HuH-7.5 (cell line): ENCODE measurements at places on chromosomes 4 and X.

- no peak for DNase-seq
Observed at GRCh38 chr4:58590722-58591121, 1480.5 kb upstream of the IGFBP7 start.

DNA sequence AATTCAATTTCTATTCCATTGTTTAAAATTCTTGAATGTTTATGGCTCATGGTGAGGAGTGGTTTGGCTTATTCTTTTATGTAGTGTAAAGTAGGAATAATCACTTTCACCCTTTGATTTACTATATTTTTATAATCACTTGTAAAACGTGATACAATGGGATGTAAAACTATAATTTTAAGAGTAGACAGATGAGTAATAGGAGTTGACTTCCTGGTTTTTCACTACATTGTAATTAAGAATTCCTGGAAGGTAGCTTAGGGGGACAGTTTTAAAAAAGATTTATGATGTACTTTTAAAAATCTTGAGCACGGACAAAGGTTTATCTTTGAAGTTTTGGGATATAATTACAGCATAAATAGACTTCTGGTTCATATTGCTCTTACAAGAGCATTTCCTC lies 65.3 kb downstream of the PDGFC start:
- DNase-seq: no peak

GRCh38 chrX:1679238-1679637 lies 64.4 kb downstream of the ASMT start:
- DNase-seq: no peak

DNA sequence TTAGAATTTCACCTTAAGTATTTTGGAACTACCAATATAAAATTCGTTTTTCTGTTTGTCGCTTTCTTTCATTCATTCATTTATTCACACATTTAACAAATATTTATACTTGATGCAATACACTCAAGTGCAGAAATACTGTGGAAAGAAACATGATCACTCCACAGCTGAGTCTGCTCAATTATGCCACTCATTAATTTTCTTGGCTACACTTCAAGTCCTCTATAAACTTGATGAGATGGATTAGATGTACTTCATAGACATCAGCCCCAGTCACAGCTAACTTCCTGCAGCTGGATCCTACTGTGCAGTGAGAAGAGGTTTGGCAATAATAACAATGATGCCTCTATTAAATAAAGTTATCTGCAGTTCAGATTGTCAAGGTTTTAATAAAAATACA lies 208.1 kb downstream of the PDGFC start:
- no peak for DNase-seq

GRCh38 chr4:39169426-39169825 lies 12.9 kb upstream of the WDR19 start:
- no peak for DNase-seq

- no peak for DNase-seq
Observed at GRCh38 chr4:8297141-8297601, 27.6 kb downstream of the HTRA3 start.

DNA sequence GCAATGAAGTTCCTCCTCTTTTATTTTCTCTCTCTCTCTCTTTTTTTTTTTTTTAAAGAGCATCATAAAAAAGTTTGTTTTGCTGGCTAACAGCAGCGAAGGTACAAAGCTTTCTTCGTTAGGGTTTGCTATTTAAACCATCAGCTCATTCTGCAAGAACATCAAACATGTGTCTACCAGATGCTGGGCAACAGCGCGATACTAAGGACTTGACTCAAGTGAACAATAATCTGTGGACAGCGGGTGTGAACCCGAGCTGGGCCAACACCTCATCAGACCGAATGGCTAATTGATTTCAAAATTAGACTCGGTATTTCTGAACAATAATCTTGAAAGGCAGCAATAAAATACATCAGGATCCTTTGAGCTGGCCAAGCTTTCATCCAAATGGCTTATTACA lies 246.4 kb downstream of the FBXO8 start:
- no peak for DNase-seq

GRCh38 chrX:37905436-37906147 lies 58.2 kb upstream of the DYNLT3 start:
- DNase-seq: peak; percentile 12

DNA sequence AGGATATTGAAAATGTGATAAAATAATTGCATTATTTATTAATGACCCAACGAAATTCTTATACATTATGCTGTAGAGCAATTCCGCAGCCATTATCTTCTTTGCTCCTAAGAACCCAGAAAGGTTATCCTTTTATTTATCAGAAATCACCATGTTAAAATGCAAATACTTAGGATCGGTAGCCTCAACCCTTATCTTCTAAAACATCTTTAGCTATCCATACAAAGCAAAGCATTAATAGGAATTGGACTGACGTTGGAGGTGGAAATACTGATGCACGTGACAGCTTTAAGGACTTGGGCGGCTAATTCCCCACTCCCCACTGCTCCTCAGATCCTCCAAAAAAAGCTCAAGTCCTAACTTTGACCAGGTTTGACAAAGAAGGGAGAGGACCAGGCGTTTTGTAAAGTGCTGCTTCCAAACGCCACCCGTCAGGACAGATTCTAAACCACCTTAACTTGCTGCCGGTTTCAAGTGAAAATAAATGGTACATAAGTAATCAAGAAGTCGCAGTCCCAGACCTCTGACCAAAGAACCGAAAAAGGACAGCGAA lies 539 bp upstream of the SPCS3 start:
- DNase-seq: peak; percentile 9

- DNase-seq: no peak
Observed at GRCh38 chr4:139153411-139154133, 23.4 kb downstream of the ELF2 start.

GRCh38 chr4:79442422-79442821 lies 34.4 kb upstream of the GK2 start:
- DNase-seq: no peak
